NCI-H1930 (cell line): ENCODE measurements at places on chromosomes 3 and 15.

DNA sequence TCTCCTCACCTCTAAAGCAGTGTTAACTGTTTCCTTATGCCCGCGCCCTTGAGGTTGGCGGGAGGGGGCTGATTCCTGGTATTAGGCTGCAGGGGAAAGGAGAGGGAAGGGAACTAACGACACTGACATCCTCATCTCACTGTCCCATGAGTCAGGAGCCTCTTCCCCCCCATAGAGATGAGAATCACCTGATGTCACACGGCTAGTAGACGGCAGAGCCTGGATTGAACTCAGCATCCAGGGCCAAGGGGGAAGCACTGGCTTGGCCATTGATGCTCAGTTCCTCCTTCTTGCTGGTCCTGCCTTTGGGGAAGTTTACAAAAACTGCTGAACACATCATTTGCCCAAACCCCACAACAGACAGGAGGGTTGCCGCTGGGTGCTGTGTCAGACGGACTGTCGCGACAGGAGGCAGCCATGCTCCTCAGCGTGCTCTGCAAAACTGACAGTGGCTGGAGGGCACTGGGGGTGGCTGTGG, 38.5 kb downstream of the IDH2 start:
- no peak for DNase-seq

DNA sequence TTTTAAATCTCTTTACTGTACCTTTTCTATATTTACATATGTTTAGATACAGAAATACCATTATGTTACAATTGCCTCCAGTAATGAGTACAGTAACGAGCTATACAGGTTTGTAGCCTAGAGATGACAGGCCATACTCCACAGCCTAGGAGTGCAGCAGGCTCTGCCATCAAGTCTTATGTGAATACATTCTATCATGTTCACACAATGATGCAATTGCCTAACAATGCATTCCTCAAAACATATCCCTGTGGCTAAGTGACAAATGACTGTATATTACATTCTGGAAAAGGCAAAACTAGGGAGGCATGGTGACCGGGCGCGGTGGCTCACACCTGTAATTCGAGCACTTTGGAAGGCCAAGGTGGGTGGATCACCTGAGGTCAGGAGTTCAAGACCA, 192.4 kb upstream of the IGF1R start:
- no peak for DNase-seq

DNA sequence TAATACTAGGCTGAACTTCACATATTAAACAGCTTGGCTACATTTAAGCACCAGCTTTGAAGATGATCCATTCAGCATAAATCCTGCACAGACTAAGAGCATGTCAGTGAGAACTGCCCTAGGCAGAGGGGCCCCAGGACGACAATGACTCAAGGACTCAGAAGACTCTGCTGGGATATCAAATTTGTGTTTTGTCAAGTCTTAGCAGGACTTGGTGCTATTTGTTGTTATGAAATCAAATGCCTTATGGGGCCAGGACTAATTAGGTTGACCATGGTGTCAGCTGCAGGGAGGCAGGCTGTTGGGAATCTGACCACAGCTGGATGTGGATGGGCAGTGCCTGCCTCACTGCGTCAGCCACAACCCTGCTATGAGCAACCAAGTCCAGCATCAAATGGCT, 91.8 kb downstream of the RYR3 start:
- DNase-seq = no peak

DNA sequence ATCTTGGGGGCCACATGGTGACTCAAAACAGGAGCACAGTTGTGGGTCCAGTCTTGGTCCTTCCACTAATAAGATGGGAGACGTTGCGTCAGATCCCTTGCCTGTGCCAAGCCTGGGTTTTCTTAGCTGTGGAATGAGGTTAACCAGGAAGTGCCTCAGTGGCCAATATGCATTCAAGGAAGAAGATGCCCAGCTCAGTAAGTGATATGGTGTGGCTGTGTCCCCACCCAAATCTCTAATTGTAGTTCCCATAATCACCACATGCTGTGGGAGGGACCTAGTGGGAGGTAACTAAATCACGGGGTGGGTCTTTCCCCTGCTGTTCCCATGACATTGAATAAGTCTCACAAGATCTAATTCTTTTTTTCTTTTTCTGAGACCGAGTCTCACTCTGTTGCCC, 6.4 kb downstream of the ALG1L2 start:
- DNase-seq = no peak

GRCh38 chr15:63194880-63195568, 5.6 kb downstream of the RAB8B start:
- DNase-seq = no peak

DNA sequence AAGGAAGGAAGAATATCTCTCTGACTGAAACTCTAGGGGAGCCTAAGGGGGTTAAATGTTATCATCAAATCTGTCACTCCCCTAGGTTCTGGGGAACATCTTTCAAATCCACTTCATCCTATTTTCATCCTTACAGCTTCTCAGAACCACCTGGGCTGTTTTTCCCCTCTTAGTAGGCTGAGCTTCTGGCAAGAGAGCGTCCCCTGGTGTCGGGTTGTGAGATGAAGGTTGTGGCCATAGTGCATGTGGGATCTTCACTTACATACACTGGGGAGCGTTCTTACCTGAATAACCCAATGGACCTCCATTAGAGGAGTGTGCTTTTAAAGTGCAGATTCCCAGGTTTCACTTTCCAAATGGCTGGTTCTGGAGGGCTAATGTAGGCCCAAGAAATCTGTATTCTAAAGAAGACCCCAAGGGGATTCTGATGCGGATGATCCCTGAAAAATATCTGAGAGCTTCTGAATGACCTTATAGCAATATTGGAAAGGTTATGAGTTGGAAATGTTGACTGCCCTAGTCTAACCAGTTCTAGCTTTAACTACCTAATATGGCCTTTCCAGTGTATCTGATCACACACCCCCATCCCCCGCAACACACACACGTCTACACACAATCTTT, 663.7 kb downstream of the AGBL1 start:
- no peak for DNase-seq

- DNase-seq = no peak
Measured at GRCh38 chr3:30777426-30778113, 116.9 kb downstream of the GADL1 start.

DNA sequence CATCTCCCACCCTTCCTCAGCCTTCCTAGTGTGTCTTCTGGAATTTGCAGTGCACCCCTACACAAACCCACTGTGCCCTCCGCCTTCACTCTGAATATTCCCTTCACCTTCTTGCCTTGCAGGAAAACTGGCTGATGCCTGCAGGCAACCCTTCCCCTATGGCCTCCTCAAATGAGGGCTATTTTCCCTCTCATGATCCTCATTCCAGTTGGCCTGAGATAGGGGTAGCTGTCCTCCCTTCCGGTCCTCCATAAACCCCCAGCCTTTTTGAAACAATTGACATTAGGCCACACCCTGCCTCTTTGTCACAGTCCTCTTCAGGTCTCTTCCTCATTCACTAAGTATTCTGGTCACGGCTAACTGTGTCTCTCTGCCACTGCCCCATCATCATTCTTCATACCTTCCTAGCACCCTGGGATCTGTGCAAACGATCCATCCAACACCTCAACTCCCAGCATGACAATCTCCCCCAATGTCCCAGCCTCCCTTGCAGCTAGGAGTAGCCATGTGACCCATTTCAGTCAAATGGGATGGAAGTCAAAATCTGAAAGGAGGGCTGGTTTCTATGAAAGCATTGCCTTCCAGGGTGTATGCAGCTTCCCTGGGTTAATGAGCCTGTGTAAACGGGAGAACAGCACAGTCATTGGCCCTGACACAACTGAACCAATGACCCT, 8.5 kb upstream of the TICRR start:
- DNase-seq = no peak

DNA sequence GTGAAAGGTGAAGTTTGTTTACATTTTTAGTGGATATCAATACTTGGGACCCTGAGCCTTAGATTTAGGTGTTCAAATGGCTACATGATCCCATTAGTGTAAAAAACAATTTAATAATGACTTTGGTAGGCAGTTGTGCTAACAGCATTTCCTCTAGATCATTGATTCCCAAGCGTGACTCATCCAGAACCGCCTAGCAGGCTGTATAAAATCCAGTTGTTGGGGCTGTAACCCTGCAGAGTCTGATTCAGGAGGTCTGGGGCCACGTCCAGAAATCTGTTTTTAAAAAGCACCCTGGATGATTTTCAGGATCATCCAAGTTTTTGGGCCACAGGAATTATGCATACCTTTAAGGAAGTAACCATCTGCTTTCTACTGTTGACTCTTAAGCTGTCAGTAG, 156.4 kb downstream of the TP63 start:
- DNase-seq = no peak

DNA sequence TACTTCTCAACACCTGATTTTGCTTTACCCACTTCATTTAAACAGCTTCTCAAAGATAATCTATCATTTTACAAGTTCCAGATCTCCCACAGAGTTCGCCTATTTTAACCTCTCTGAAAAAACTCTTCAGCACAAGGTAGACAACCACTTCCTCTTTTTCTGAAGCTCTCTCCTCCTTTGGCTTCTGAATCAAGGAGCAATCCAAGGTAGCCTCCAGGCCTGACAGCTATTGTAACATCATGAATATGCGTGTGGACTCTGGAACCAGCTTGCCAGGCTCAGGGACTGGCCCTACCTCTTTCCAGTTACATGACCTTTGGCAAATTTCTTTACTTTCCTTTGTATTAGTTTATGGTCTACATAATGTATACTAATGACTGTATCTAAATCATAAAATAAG, 405.9 kb upstream of the ZNF385D start:
- DNase-seq = no peak

DNA sequence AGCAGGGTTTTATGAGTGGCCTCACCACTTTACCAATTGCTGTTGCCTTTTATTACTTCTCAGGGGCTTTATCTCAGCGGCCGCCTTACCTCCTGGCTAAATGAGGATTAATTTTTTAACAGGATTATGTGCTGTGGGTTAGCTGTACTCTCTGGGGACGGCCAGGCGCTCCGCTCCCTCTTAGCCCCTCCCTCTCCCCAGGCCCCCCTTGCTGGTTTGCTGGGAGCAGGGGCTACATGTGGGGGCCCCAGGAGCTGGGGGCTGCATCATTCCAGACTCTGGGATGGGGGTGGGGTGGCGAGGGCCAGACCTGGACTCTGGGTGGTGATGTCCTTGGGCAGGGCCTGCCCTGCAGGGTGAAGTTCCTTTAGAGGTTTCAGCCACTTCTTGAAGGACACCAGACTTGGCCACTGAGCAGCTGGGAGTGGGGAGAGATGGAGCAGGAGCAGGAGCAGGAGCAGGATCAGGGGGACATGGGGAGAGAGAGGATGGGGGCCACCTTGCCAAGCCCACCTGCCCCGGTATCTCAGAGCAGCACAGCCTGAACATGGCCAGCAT, 196.1 kb downstream of the GOLGA6L6 start:
- DNase-seq = no peak

DNA sequence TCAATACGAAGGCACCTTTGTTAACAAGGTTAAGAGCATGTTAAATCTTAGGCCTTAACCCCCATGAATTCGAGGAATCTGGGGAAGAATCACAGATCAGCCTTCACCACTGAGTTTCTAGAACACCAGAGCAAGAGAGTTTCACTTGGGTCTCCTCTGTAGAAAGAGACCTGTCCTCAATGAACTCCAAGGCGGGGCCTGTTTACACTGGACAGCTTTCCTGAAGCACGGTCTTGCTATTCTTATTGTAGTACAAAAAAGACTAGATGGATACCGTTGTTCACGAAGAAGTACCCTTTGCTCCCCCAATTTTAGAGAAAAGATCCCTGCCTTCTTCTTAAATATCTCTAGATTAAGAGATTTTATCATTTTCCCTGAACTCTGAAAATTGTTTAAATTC, 64.9 kb downstream of the USF3 start:
- no peak for DNase-seq

GRCh38 chr3:31247850-31248562, 284.7 kb upstream of the STT3B start:
- DNase-seq = peak; percentile 22

- DNase-seq = no peak
Measured at GRCh38 chr3:141108039-141108438, 56.9 kb downstream of the SPSB4 start.

GRCh38 chr15:82894971-82895520, 57.5 kb downstream of the HOMER2 start:
- DNase-seq = no peak
